ENCODE measurements at places on chromosomes 12 and 14. TPM values are rescaled to one million over a fixed set of nuclear protein-coding genes. Genes with fewer than 3 reads are reported as not detected.

MYH6 gene
- total RNA-seq = not detected

HCAR1 gene
- under 0.01 TPM for total RNA-seq

PZP gene
- 0.98 TPM for total RNA-seq

LIN7A gene
- total RNA-seq = 0.19 TPM

EPYC gene
- not detected for total RNA-seq

RASAL1 gene
- total RNA-seq = not detected

ARHGEF25 gene
- 0.10 TPM for total RNA-seq

PLD4 gene
- total RNA-seq = under 0.01 TPM

OTUB2 gene
- 1.6 TPM for total RNA-seq

PTPRO gene
- not detected for total RNA-seq

SMCO2 gene
- total RNA-seq = not detected

EIF2S1 gene
- total RNA-seq = 191 TPM

POTEG gene
- not detected for total RNA-seq

CCNT1 gene
- 34.9 TPM for total RNA-seq

Measured in vein endothelial cell (primary cell).